ENCODE measurements at places on chromosomes 5 and 9.

DNA sequence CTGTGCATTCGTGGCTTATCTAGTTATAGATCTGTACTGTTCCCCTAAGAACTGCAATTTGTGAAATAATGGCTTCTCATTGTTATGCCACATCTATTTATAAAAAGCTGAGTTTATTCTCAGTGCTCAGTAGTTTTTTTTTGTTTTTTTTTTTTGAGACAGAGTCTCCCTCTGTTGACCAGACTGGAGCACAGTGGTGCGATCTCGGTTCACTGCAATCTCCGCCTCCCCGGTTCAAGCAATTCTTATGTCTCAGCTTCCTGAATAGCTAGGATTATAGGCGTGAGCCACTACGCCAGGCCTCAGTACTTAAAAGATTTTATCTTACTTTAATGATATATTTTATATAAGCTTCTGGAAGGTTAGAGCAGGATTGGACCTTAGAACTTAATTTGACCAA is 19.0 kb downstream of the SEC61B start:
- no peak for DNase-seq

DNA sequence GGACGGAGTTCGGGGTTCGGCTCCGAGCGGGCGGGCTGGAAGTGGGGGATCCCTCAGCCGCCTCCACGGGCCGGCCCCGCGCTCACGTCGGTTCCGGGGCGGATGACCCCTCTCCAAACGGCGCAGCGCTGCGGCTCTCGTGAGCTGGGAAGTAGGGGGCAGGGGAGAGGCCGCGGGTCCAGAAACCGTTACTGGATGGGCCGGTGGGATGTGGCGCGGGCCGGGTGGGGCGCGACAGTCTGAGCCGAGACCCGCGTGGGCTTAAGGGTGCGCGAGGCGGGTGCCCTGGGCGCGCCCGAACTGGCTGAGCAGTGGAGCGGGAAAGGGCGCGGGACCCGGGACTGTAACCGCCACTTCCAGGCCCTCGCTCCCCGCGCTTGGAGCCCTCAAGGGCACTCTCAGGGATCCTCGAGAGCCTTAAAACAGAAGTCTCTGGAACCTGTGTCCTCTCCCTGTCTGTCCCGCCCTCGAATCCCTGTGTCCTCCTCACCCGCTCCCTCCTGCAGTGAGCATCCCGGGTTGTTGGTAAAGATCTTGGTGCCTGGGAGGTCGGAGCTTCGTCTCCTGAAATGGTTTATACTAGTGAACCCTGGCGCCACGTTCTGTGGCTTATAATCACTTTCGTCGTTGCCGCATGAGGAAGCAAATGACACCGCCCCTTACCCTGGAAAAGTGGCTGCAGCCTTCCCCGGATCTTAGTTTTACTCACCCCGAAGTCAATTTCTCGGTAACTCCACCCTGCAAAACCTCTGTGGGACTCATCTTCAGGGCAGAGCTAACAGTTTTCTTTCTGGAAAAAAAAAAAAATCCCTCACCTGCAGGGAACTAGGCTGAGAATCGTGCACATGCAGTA is 571 bp upstream of the MARCHF11 start:
- peak; percentile 71 for DNase-seq

GRCh38 chr9:22976454-22976853 is 529.8 kb downstream of the DMRTA1 start:
- no peak for DNase-seq

GRCh38 chr5:152462021-152462721 is 57.1 kb upstream of the NMUR2 start:
- no peak for DNase-seq

GRCh38 chr9:86766912-86767311 is 180.4 kb downstream of the GAS1 start:
- no peak for DNase-seq

Data from left lung (tissue), 14 donors.